ENCODE measurements at places on chromosomes 7 and 10.

GRCh38 chr10:131729361-131729760 is 171.4 kb upstream of the PPP2R2D start:
- DNase-seq = no peak

DNA sequence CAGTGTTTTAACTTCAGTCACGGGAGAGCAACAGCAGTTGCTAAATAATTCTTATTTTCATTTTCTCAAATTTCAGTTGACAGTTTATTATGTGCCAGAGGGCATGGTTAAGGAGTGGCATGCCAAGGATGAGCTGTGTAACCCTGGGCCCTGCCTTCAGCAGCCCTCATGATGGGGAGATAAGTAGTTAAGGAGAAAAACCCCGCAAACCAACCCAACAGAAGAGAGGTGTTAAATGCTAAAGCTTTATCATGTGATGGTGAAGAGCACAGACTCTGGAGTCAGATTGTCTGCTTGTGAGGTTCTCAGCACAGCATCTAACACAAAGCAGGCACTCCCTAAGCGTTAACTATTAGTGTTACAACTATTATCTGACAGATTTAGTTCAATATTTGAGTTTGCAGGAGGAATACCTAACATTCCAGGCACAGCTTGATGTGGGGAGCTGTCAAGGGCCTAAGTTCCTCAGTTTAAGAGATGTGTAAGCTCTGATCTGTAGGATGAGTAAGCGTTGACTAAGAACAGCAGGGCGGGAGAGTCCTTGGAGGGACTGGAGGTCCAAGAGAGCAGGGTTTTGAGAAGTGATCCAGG is 29.6 kb downstream of the STAM start:
- no peak for DNase-seq

DNA sequence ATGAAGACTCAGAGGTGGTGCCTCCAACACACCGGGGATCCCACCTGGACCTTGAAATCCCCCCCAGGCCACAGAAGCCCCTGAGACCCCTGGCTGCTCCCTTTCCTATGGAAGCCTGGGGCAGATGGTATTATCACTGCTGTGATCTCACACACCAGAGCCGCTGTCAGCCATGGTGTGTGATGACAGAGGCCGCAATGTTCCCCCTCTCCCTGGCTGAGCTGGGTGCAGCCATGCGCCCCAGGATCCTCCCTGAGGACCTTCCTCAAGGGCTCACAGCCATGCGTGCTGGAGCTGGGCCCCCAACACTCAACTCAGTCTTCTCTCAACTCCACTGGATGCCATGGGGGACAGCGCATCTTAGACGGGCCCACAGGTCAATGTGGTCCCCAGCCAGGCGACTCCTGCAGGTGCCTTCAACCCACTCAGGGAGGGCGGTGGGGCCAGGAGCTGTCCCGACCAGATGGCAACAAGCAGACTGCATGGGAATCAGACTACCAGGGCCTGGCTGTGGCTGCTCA is 44.9 kb downstream of the VIPR2 start:
- no peak for DNase-seq

- no peak for DNase-seq
Observed at GRCh38 chr7:136293272-136293671, 316.1 kb upstream of the MTPN start.

- DNase-seq = no peak
Observed at GRCh38 chr10:128242641-128243040, 116.4 kb upstream of the MKI67 start.

GRCh38 chr10:26759008-26759407 is 61.5 kb downstream of the PDSS1 start:
- DNase-seq = no peak

GRCh38 chr10:95327367-95327766 is 36.6 kb upstream of the PDLIM1 start:
- peak; percentile 69 for DNase-seq

GRCh38 chr7:54560723-54561122 is 18.5 kb downstream of the VSTM2A start:
- no peak for DNase-seq

DNA sequence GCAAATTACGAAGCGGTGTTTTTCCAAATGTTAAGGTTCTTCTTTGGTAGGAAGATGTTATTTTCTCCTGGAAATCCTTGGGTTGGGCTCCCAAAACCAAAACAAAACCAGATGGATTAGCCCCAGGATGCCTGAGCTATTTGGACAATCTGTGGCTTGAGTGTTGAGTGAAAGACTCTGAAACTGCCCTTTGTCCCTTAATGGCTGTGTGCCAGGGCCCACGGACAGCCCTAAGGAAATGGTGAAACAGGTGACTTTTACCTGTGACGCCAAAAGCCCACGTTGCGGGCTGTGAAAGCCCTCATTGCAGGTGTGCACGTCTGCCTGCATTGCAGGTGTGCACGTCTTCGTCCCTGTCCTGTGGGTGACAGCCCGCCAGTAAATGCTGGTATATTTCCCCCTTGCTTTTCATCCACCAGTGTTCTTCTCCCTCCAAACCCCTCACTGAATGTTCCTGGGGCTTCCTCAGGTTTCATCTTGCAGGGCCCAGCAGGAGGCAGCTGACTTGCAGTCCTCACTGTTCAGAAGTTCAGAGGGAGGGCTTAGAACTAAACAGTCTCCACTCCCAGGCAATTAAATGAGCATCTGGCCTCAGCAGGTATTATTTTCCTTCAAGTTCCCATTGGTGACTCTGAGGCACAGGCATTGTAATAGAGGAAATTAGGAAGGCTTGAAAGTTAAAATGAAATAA is 10.7 kb downstream of the PFKP start:
- DNase-seq = no peak

GRCh38 chr10:23280419-23281043 is 64.1 kb downstream of the C10orf67 start:
- DNase-seq = no peak

DNA sequence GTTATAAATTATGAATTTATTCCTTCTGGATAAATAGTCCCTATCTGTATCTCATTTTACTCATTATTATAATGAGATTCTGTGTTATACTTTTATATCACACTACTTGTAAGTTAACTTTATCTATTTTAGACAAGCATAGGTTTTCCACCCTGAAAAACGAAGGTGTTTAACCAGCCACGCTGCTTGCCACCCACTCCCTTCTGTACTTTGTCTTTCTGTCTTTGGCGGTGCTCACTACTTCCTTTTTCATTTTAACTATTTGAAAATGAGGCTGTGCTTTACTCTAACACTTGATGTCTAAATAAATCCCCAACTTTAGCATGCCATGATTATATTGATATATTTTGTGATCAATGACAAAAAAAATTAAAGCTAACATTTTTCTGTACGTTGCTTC is 952.9 kb downstream of the DNAJB9 start:
- no peak for DNase-seq

- no peak for DNase-seq
Observed at GRCh38 chr7:91212582-91212981, 51.7 kb upstream of the FZD1 start.

Measured in NCI-H1092 treated with DMSO at 0.1 percent for 48 hours (cell line).